ENCODE measurements at places on chromosomes 3 and 15.

DNA sequence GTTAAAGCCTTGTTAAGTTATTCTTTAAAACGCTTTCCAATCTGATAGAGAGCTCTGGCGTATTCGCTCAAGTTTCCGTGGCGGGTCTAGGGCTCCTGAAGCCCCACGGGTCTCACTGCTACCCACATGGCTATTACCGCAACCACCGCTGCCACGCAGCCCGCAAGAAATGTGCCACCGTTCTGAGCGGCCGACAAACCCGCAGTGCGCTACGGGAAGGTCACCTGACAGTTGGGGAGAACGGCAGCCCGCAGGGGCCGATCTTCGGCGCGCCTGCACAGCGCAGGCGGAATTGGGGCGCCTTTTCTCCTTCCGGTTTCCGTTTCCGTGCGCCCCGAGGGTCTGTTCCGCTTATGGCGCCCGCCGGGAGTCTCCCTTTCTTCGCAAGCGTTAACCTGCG is 76.6 kb upstream of the SNRPN start:
- no peak for DNase-seq

DNA sequence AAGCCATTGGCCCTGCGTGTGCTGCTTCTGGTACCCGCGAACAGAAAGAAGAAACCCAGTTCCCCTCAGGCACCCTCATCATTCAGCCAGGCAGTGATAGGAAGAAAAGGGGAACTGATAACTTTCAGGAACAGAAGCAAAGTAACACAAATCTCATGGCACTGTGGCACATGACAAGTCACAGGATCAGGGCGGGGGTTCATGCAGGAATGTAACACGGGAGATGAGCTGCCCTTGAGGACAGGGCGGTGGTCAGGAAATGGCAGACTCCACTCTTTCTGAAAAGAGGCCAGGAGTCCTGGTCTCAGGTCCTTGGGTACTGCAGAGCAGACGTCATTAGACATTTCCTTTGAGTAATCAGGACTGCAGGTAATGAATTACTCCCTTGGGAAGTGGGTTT is 95.5 kb downstream of the CCNL1 start:
- DNase-seq: no peak

DNA sequence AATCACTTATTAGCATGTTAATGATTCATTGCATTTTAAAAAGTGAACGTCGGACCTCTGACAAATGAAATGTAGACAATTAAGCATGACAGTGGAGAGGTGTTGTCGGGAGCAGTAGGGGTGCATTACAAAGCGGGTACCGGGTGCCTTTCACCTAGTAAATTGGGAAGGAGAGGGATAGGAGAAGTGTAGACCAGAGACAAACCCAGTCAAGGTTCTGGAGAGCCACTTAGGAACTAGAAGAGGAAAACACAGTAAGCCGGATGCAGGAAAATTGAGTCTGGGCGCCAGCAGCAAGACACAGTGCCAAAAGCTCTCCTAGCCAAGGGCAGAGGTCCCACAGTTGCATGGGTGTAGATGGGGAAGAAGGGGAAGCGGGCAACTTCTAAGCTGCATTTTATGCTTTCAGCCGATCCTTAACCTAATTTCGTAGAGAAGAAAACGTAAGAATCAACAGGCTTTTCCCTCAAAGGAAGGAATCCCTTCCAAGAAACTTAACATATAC is 3.1 kb upstream of the CERS3 start:
- DNase-seq: no peak

- no peak for DNase-seq
Measured at GRCh38 chr3:13121553-13122001, 48.3 kb upstream of the IQSEC1 start.

- DNase-seq: no peak
Measured at GRCh38 chr3:176469694-176470205, 727.5 kb downstream of the TBL1XR1 start.

DNA sequence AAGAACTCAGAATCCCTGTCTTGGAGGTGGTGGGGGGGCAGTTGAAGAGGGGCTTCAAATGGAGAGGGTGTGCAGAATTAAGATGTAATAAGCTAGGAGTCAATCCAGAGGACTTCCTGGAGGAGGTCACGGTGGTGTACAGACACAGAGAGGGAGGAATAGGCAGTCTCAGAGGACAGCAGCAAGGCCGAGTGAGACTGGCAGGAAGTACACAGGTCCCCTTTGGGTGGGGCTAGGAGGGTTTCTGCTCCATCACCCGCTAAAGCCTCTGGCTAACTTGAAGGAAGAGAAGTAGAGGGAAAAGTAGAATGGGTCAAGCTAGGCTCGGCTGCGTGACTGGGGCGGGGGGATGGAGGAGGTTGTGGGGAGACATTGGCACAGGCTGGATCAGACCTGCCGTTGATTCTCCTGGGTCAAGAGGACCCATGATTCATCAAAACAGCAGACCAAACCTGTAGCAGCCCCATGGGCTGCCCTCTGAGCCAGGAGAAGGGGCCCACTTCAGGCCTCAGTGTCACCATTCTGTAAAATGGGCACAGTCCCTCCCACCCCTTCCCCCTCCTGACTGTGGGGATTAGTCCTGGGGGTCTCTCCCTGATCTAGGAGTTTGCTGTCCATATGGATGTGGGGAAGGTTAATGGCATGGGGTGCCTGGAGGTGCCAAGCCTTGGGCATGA is 16.9 kb downstream of the CSPG4 start:
- no peak for DNase-seq

- DNase-seq: no peak
Measured at GRCh38 chr3:21042184-21042583, 708.8 kb downstream of the ZNF385D start.

GRCh38 chr3:142029052-142029642 is 120.2 kb downstream of the TFDP2 start:
- DNase-seq: no peak

DNA sequence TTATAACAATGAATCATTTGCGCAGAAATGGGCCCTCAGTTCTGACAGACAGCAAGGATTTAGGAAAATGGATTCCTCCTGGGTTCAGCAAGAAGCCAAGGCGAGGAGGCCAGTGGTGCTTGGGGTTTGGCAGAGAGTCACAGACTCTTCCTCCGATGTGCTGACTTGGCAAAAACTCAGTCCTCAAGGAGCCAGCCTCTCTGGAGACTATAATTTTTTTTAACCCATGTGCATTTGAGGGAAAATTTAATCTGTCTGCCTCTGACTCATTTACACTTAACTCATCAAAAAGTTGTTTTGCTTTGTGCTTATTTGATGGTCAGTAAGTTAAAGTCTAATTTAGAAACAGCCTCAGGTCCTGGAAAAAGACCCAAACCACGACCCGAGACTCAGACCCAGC is 34.2 kb upstream of the SLC24A5 start:
- no peak for DNase-seq

GRCh38 chr15:89018207-89018606 is 70.0 kb upstream of the ABHD2 start:
- DNase-seq: no peak

DNA sequence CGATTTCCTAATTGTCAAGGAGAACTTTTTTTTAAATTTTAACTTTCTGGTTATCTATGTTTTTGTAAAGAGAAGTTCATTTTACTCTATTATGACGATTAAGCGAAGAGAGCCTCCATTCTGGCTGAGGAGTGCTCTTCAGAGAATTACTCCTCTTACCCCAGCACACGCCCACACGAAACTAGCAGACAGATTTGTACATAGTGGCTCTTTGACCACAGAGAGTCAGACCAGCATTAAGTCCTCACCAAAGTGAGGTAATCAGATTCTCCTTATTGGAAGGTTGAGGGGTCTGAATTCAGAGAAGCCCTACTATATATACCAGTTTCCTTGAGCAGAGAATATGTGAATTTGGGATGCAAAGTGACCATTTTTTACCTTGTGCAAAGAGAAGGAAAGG is 204.8 kb upstream of the TSC22D2 start:
- no peak for DNase-seq

- DNase-seq: no peak
Measured at GRCh38 chr3:160931474-160931873, 173.7 kb downstream of the B3GALNT1 start.

DNA sequence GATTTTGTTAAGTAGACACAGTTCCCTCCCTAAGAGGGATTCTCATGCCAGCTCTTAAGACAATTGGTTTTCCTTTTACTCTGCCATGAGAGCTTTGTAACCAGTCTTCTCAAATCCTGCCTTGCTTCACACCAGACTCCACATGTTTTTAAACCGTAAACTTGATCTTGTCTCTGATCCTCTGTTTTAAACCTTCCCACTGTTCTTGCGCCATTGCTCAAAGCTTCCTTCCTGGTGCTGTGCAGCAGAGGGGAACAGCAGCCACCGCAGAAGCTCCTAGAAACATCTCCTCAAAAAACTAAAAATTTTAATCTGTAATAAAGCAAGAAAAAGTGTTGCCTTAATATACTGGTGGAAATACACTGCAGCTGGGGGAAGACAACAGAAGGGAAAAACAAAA is 154.5 kb upstream of the SATB1 start:
- DNase-seq: no peak

GRCh38 chr15:90665288-90666134 is 51.6 kb upstream of the BLM start:
- peak; percentile 77 for DNase-seq

DNA sequence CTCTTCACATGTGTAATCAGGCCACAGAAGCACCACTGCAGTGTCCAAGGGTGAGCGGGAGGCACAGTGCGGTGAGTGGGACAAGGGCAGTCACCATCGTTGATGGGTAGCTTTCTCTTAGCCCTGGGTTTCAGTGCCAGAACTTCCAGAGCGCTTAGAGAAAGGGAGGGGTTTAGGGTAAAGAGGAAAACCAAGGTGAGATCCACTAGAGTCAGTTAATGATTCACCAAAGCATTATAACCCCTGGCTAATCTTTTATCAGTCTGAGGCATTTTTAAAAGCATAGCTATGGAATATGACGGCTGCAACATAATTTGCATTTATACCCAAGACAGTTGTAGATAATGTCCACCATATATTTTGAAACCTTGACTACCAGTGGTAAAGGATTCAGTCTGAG is 94.8 kb downstream of the SHQ1 start:
- DNase-seq: peak; percentile 36

GRCh38 chr3:57735405-57735804 is 20.7 kb upstream of the SLMAP start:
- DNase-seq: no peak

GRCh38 chr15:40038638-40039543 is at the start of gene SRP14:
TSS of gene SRP14 (minus strand) at chr15:40039181. CDS start at chr15:40039116, 65 bp downstream.
- peak; percentile 87 for DNase-seq

- DNase-seq: no peak
Measured at GRCh38 chr15:32918547-32918946, 200.7 kb downstream of the GREM1 start.

Measured in NCI-H526 treated with DMSO at 0.1 percent for 48 hours (cell line).